ENCODE measurements at places on chromosomes 11 and 22. TPM values are rescaled to one million over a fixed set of nuclear protein-coding genes. Genes with fewer than 3 reads are reported as not detected.

The OR52I1 gene
- not detected for total RNA-seq

The LSP1 gene
- total RNA-seq, result 18.5 TPM

The ZDHHC8 gene
- 8.4 TPM for total RNA-seq

The CD3G gene
- 0.10 TPM for total RNA-seq

The CFAP68 gene
- total RNA-seq, result 10.4 TPM

- no peak for DNase-seq
These were observed 124.6 kb downstream of the PHF21B start for GRCh38 chr22:44884968-44885805.

- DNase-seq, result no peak
These were observed 12.0 kb upstream of the RBX1 start for GRCh38 chr22:40939202-40939601.

DNA sequence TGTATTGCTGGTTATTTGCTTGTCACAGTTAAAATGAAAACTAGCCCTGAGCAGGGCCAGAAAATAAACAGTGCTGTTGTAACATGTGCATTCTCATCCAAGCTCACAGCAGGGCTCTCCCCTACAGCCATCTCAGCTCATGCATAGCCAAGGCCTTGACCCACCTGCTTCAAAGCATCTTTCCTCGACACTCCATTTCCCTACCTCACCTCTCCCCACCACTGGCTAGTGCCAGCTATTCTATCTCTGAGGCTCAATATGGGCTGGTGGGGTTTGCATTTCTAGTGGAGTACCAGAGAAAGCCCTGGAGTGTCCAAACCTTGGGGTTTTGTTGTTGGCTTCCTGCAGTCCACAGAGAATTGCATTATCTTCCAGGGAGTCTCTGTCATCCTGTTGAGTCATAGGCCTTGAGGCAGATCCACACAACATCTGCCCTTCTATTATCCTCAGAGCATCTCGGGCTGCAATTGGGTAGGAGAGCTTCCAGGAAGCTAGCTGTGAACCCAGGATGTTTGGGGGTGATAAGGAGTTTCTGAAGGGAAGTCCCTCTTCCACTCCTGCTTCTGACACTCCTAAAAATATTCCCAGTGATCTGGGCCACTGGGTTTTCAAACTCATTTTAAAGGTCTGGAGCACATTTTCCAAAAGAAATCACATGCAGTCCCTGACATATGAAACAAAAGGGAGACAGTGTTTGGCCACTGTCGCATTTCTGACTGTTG lies 36.1 kb upstream of the AMOTL1 start:
- DNase-seq, result no peak

DNA sequence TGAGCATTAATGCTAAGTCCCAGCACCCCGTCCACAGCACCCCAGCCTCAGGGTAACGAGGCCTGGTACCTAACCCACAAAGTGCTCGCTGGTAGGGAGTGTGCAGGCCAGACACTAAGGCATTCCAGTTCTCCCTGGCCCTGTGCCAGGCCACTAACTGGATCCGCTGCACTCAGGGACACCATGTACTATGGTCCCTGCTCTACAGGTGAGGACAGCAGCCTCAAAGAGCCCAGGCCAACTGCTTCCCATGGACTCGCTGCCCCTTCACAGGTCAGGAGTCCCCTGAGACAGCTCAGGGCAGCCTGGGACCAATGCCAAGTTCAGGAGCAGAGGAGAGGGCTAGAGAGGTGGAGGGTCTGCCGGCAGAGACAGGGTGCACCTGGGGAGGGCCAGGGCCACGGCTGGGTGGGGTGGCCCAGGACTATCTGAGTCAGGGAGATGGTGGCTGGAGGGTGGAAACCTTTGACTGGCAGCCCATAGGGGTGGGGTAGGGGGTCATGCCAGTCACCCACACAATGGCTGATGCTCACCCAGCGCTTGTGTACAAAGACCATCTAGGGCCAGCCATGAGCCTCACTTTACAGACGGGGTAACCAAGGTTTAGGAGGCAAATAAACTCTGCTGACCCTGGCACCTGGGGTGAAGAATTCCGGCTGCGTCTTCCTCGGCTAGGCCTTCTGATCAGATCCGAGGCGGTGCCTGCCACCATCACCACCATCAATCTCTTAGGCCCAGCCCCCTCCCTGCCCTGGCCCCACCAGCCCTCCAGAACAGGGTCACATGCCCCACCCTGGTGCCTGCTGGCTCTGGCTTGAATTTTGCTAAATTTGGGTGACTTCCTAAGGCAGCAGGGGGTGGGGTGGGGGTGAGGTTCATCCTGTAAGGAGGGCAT lies 5.6 kb downstream of the OSBPL5 start:
- DNase-seq, result no peak

DNA sequence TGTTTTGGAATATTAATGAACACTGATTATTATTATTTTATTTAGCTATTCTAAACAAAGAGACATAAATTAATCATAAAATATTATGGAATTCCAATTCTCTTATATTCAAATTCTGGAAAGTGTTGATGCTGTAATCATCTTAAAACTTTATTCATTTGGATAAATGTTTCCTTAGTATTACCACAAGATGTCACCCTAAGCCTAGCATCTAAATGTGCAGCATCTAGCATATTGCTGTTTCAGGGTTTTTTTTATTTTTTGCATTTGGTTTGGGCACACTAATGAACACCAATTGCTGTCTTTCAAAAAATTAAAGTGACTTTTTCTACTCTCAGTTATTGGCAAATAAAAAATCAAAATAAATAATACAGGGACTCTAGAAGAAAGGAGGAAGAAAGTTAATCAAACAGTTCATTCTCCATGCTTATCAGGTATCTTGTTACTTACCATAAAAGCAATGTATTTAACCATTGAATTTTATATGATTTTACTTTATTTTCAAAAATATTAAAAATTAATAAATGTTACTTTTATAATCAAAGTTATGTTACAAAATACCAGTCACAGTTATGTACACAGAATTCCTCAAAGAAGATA lies 31.8 kb downstream of the DLG2 start:
- DNase-seq, result peak; percentile 44

DNA sequence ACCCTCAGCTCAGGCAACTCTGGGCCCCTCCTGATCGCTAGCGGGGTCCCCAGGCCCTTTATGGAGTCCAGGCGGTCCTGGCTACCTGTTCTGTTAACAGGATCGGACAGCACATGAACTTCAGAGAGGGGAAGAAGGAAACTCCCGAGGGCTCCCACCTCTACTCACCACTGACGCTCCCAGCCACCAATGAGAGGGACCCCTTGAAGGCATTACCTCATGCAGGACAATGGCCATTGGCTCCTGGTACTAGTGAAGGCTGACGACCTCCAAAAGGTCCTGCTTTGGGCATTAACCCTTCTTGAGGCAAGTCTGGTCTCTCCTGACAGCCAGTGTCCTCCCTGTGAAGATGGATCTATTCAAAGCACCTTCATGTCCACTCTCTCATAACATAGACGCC lies 71.5 kb upstream of the LMO1 start:
- no peak for DNase-seq
